ENCODE measurements at places on chromosomes 2 and 18. TPM values are rescaled to one million over a fixed set of nuclear protein-coding genes. Genes with fewer than 3 reads are reported as not detected.

DNA sequence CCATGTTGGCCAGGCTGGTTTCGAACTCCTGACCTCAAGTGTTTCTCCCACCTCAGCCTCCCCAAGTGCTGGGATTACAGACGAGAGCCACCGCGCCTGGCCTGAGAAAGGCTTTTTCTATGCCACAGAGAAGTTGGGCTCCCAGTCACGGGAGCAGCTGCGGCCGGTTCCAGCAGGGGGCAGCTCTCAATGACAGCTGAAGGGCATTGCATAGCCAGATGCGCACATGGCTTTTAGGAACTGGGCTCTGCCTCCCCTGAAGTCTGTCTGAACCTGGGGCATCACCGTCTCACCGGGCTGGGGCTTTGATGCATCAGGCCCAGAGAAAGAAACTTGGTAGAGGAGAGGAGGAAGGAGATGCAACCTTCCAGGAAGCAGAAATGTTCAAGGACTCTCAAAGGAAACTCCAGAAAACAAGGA lies 84.2 kb upstream of the LAPTM4A start:
- no peak for DNase-seq

DNA sequence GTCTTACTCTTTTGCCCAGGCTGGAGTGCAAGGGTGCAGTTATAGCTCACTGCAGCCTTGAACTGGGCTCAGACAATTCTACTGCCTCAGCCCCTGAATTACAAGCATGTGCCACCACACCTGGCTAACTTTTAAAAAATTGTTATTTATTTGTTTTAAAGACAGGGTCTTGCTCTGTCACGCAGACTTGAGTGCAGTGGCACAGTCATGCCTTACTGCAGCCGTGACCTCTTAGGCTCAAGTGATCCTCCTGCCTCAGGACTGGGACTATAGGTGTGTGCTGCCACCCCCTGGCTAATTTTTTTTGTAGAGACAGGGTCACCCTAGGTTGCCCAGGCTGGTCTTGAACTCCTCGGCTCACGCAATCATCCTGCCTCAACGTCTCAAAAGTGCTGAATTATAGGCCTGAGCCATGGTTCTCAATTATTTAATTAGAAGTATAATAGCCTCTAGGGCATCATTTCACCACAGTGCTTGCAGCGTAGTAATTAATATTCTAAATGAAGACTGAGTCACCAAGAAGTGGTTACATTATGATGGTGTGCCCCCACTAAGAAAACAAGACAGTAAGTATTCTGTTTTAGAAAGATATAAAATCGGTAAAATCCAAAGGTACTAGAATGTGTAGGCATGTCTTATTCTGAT lies 69.6 kb downstream of the EML4 start:
- DNase-seq: peak; percentile 20

DNA sequence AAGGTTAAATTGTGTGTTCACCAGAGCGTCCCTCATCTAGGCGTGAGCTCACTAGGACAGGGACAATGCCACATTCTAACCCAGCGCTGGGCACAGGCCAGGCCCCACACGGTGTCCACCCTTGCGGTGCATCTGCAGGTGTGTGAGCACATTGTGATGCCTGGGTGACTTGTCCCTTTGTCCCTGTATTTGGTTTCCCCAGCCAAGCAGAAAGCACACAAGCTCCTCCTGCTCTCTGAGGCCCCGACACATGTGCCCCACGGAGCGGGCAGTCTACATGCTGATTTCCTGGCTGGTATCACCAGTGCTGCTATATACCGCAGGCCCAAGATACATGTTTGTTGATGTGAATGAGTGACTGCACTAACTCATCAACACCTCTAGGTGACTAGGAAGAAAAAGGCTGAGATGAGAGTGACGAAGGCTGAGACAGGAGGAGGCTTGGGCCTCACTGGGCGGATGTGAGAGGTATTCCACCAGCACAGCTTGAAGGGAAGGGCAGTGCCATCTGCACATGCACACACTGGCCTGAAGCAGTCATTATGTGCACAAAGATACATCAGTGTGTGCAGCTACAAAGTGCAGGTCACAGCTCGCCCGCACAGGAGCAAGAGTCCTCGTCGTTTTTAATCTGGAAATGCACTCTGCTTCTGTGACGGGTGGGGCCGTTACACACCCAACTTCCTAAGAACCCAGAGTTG lies 205.9 kb downstream of the EIPR1 start:
- no peak for DNase-seq

GRCh38 chr2:9700109-9700495 lies 69.3 kb upstream of the YWHAQ start:
- DNase-seq: no peak

GRCh38 chr18:10167759-10168158 lies 253.9 kb downstream of the VAPA start:
- DNase-seq: no peak

The CFLAR gene
- 306 TPM for total RNA-seq

The MROH2A gene
- total RNA-seq: not detected

The UGT1A4 gene
- not detected for total RNA-seq

The CCDC88A gene
- 19.1 TPM for total RNA-seq

Data from CD4-positive, CD25-positive, alpha-beta regulatory T cell (primary cell).